ENCODE measurements at places on chromosomes 16 and 17. TPM values are rescaled to one million over a fixed set of nuclear protein-coding genes. Genes with fewer than 3 reads are reported as not detected.

- DNase-seq, result no peak
These were observed 59.8 kb upstream of the SMIM36 start for GRCh38 chr17:55571095-55571494.

GRCh38 chr16:83606486-83607030 is 201.2 kb upstream of the HSBP1 start:
- no peak for DNase-seq

GRCh38 chr17:78896091-78896833 is 6.7 kb downstream of the CEP295NL start:
- no peak for DNase-seq

- DNase-seq, result no peak
These were observed 85.1 kb downstream of the WWOX start for GRCh38 chr16:78184238-78185183.

DNA sequence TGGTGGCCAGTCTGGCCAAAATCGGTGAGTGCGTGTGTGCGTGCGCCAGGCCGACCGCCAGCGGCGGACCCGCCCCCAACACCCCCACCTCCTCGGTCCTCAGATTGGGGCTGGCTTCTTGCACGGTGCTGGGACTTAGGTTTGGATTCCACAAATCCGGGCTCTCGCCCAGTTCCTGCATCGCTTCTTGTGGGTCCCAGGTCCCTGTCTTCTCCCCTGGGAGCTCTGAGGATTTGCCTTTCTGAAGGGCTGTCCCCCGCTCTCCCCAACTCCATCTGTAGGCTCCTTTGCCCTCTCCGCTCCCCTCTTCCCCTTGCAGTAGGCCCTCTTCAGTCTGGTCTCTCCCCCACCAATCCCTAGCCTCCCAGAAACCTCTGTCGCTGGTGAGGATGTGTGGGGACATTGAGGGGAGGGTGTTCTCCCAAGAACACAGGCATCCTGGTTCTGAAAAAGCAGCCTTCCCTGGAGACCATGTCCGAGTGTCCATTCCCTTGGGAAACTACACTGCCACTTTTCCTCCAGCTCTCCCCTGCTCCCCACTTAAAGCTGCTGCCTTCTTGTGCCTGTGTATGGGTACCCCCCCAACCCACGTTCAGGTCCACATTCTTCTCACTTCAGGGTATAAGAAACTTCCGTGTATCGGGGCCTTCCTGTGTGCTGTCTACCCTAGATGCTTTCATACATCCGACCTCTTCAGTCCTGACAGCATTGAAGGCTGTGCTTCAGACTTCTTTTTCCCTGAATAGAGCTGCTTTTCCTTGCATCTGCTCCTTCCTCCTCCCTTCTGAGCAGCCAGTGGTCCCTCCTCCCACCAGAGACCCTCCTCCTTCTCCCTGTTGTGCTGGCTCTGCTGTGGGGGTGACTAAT is 632 bp downstream of the SLC9A5 start:
- no peak for DNase-seq

- DNase-seq, result no peak
These were observed 64.8 kb upstream of the KIFC3 start for GRCh38 chr16:57867000-57867561.

DNA sequence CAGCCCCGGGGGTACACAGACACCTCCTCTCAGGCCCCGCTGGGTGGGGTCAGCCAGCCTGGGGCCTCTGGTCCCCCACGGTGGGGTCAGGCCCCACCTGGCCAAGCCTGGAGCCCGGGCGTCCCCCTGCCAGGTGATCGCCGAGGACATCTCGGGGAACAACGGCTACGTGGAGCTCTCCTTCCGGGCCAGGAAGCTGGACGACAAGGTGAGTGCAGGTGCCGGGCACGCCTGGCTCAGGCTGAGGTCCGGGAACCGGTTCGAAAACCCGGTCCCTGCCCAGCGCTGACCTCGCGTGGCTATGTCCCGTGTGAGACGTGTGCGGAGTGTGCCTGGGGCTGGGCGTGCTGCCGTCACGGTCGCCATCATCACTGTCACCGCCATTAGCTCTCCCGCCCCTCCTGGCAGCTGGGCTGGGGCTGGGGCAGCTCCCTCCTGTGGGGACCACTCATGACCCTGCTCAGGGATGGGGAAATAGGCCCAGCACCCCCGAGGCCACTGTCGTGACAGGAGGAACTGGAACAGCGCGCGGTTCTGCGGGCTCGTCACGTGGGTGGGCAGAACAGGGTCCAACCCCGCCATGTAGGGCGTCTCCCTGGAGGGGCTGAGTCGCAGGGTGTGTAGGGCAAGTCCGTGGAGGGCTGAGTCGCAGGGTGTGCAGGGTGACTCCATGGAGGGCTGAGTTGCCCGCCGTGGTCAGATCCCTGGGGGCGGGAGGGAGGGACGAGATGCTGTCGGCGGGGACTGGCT is 8.5 kb downstream of the CPNE7 start:
- no peak for DNase-seq

DNA sequence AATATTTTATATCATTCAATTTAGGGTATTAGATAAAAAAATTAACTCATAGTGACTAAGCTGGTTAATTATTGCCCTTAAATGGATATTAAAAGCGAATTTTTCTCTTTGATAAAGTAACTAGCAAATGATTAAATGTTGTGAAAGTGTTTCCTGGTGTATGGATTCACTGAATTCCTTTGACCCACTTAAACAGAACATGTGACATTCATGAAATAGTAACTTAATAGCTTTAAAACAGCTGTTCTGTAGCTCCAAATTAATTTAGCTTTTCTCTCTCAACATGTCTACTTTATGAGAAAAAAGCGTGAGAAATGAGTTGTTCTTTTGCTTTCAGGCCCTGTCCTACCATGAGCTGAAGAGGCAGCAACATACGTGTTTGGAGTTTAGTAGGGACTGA is 36.4 kb upstream of the APPBP2 start:
- no peak for DNase-seq

DNA sequence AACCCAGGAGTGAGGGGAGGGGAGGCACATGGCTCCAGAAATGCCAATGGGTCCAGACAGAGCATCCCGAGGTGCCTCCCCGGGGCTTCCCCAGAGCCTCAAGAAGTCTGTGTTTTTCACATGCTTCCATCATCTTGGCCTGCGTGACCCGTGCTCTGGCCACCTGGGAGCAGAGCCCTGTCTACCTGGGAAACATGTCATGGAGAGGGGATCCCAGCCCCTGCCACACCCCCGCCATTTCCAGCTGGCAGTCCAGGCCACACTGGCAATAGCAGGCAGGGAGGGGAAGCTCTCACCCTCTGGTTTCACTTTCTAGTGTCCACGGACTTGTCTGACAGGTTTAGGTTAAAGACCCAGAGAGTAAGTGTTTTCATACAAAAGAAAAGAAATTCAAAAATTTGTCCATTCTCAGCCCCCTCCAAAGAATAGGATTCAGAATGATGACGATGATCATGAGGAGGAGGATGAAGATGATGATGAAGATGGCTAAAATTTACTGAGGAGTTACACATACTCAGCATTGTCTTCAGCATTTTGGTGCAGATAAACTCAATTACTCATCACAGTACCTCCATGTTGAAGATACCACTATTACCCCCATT is 9.0 kb downstream of the SMIM5 start:
- DNase-seq, result peak; percentile 54

- DNase-seq, result no peak
These were observed 15.1 kb downstream of the PGS1 start for GRCh38 chr17:78393575-78393974.

DNA sequence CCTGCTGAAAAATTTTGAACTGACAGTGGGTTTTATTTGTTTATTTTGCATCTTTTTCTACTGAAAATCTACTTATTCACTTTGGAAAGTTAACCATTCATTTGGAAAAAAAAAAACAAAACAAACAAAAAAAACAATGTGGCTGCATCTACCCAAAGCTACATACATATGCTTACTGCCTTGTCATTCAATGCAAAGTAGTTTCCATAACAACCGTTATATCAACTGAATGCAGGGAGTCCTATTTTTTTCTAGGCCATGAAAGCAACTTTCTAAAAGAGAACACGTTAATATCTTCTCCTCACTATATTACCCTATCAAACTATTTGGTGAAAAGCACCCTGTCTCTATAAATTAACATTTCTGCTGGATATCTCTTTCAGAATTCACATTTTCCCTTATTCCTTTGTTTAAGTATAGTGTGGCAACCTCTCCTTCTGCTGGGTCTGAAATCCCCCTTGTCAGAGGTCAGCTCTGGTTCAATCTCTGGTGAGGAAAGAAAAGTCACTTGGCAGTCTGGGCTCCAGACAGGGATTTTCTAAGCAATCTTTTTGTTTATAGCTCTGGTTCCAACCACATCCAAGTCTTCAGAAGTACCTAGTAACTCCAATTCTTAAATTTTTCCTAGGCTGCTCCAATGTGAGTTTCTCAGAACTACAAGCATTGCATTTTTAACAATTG is 528.4 kb upstream of the TOM1L1 start:
- DNase-seq, result no peak

- DNase-seq, result no peak
These were observed 589 bp downstream of the ARL6IP1 start for GRCh38 chr16:18800775-18801144.

DNA sequence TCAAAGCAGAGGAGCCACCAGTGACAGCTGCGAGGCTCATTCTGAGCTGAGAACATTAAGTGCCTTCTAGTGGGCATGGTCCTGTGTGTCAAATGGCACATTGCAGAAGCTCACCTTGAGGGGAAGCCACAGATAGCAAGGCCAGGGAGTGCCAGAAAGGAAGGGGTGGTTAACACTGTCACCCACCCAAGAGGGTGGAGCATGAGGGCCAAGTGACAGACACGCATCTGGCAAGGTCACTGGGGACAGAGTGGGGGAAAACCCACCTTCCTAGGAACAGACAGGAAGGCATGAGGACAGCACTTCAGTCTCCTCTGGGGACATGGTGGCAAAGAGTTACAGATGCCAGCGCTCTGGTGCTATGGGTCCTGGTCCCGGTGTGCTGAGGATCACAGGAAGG is 22.1 kb downstream of the NUBP1 start:
- no peak for DNase-seq

DNA sequence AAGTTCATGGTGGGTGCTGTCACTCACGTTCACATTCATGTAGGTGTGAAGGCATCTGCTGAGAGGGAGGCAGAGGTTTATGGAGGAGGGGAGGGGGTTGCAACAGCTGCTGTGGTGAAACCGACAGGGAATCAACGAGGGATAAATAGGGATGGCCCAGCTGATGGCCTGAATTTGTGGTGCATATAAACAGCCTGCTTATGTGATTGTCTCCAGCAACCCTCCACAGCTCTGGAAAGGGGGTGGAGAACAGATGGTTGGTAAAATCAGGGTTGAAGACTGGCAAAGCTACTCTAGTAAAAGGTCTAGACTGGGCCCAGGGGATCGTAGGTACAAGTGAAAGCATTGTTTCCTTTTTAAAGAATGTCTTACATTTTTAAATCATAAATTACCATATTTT is 53.7 kb downstream of the IQCK start:
- no peak for DNase-seq

- DNase-seq, result no peak
These were observed 22.9 kb downstream of the SLFN12L start for GRCh38 chr17:35514564-35514963.

- no peak for DNase-seq
These were observed 6.6 kb downstream of the LPO start for GRCh38 chr17:58244963-58245362.

DNA sequence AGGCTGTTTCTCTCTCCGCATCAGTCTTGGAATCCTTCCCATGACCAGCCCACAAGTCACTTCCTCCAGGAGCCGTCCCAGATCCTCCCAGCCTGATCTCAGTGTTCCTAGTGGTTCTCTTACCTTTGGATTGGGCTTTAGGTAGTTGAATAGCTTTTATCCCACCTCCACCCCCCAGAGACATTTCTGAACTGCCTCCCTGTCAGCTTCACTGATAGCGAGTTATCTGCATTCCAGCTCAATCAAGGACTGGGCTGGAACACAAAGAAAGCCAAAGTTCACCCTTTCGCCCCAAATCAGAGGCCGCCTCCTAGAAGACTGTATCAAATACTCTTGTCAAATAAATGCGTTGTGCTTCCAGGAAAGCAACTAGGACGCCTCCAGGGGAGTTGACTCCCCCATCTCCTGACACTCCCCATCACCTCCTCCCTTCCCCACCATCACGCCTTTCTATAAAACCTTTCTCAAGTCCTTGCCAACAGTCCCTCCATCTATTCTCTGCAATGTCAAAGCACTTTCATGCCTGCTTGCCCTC is 72.7 kb downstream of the TMEM132E start:
- no peak for DNase-seq

DNA sequence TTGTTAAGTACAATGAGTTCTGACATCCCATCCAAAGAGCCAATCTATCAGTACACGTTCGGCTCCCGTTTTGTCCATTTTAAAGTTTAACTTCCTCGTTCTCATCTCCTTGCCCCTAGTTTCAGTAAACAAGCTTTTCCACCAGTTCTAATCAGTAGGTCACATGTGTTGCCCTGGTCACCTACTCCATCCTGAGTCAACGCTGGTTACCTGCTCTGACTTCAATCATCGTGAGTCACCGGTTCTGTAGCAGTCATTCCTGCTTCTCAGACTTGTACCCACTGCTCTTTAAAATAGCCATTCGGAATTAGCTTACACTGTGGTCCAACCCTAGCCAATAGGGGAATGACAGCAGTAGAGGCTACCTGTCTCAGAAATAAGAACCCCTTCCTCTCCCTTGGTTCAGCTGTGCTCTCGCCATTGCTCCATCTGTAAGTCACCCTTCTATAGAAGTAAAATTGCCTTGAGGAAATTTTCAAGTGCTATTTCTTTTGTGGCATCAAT is 191.0 kb downstream of the CPPED1 start:
- no peak for DNase-seq

DNA sequence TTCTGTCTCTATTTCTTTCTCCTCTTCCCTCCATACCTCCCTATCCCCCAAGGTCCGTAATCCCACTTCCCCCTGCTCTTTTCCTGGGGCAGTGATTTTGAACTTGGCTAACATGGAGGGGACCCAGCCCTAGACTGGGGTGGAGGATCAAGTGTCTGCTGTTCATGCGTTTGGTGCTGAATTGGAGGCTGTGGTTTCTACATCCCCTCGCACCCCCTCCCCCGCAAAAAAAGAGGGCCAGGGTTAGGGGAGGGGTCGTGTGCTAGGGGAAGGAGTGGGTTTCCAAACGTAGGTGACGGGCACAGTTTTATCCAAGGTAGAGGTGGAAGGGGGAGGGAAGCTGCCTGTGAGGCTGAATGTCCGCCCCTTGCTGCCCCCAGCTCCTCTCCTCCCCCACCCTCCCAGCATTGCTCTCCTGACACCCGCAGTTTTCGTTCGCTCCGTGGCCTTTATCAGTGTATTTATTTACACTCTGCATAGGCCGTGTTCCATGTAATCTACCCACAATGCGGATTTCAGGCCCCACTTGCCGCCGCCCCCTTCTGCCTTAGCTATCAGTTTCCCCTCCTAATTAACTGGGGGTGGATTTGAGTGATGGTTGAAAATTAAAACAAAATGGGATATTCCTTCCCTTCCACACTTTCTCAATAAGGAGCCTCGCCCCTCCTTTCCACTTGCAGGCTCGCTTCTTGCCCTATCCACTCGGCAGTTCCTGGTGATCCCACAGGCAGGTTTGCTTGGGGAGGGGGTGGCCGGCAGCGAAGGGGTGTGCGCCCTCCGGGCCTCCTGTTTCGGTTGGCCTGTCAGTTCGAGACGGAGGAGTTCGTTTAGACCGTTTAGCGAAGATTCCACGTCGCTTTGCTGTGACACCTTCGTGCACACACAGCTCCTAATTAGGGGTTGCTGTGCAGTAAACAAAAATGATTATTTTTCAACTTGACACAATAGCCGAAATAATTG is 2.0 kb downstream of the GNAO1 start:
- DNase-seq, result no peak

The KREMEN2 gene
- total RNA-seq, result not detected

The ITGAL gene
- total RNA-seq, result 5.7 TPM

The SLC16A11 gene
- not detected for total RNA-seq

The SLC47A1 gene
- total RNA-seq, result 22.1 TPM

The JPT2 gene
- 36.0 TPM for total RNA-seq

The RGS9 gene
- total RNA-seq, result 5.0 TPM

The ZNF785 gene
- 12.0 TPM for total RNA-seq

The PLLP gene
- total RNA-seq, result 44.6 TPM

The ABCC11 gene
- 31.8 TPM for total RNA-seq

The HID1 gene
- 37.3 TPM for total RNA-seq

All from breast epithelium (tissue), 4 donors.